ENCODE measurements at places on chromosomes 5 and 9.
A peak's percentile ranks its signal among the peaks of the same experiment; 100 is the strongest.

- DNase-seq, result peak; percentile 56
Observed at GRCh38 chr5:39648848-39649227, 224.1 kb upstream of the DAB2 start.

DNA sequence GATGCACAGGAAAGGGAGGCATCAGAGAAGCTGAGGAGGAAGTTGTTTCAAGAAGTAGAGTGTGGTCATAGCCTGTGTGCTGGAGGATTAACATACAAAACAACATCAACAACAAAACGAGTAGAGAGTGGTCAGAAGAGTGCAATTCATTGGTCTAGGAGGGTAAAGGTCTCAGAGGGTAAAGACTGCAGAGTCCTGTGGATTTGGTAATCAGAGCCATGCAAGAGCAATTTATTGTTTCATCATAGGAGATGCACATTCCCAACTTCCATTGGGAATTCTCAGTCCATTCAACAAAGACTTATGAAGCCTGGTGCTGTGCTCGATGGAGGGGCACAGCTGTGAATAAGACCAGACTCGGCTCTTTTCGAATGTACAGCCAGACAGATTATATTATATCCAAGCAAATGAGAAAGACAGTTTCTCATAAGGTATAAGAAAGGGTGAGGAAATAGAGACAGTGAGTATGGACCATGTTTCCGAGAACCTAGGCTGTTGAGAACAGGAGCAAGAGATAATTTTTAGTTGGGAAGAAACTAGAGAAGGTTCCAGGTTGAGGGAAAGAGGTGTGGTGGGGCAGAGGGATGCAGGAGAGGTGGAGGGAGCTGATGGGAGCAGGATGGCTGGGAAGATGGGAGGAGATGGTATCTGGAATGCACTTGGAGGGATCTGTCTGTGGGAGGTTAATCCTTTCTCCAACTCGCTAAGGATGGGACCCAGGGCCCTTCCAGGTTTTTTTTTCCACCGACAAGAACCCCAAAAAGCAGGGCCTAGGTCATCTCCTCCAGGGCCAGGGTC lies 7.9 kb upstream of the MYORG start:
- DNase-seq, result no peak

- DNase-seq, result no peak
Observed at GRCh38 chr5:1414311-1415058, 30.8 kb downstream of the SLC6A3 start.

DNA sequence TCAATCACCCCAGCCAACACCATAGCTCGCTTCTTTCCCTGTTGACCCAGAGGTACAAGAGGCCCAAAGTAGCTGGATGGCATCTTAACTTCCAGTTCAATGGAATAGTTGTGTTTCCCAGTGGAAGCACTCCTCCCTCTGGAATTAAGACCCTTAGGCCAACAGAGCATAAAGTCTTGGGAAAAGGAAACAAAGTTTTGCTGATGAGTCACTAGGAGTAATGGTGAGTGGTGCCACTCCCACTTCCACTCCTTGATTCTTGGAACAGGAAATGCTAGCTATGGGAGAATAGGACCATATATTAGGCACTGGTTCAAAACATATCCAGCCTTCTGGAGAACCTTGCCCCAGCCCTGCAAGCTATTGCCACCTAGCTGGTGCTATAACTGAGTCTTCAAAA lies 44.7 kb upstream of the LMX1B start:
- peak; percentile 74 for DNase-seq

DNA sequence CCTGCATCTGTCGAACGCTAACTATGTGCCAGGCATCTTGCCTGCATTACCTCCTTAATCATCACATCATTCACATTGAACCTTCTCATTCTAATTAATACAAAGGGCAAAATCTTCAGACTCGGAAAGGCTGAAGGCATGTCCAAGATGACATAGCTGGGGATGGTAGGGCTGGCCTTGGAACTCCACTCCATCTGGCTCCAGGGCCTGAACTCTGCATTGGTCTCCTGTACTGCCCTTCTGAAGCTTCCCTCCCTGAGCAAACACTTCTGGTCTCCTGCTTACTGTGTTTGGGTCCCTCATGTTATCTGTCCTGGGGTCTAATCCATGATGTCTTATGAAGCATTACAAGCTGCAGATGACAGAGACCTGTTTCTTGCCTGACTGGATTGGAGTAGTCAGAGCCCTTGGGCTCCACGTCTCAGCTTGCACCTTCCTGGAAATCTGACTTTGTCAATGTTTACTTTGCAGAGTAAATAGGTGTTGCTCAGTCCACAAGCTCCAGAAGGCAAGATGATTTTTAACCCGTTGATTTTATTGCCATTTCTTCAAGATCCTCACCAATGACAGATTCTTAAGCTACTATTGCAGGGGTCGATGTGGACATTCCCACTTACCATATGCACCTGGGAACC lies 106.1 kb downstream of the GALNT10 start:
- DNase-seq, result no peak

- no peak for DNase-seq
Observed at GRCh38 chr9:76463211-76463610, 4.2 kb downstream of the GCNT1 start.

GRCh38 chr9:128175726-128176125 lies 15.6 kb downstream of the CIZ1 start:
- no peak for DNase-seq

- DNase-seq, result no peak
Observed at GRCh38 chr9:90805006-90805996, 3.7 kb downstream of the SYK start.

GRCh38 chr5:151700820-151701219 lies 14.1 kb upstream of the SPARC start:
- no peak for DNase-seq

DNA sequence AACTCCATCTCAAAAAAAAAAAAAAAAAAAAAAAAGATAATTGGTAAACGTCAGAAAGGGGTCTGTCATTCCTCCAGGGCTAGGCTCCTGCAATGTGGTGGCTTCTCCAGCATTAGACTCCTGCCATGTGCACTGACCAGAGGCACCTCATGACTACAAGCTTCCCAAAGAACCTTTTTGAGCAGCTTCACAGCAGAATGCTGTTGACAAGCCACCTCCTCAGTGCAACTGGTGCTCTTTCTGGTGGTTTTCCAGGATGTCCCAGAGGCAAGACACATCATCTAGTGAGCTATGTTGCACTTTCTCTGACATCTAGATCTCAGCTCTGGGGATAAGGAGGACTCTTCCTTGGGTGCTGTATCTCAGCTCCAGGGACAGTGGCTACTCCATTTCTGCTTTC lies 11.6 kb downstream of the RPL37 start:
- DNase-seq, result no peak

DNA sequence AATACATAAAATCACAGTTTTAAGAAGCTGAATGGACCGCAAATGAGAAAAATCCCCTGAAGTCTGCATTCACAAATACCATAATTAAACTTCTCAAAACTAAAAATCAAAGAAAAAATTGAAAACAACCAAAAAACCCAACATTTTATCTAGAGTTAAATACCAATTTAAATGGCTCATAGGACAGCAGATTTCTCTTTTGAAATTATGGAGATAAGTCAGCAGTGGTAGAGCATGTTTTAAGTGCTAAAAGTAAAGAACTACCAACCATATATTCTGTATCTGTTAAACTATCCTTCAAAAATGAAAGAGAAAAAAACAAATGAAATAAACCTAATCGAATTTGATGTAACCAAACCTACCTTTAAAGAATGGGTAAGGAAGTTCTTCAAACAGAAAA lies 862.8 kb downstream of the TAF11L14 start:
- DNase-seq, result no peak

- no peak for DNase-seq
Observed at GRCh38 chr5:106854105-106854687, 816.5 kb downstream of the EFNA5 start.

GRCh38 chr5:154476354-154477205 lies 1.4 kb downstream of the HAND1 start:
- DNase-seq, result no peak

- DNase-seq, result peak; percentile 82
Observed at GRCh38 chr9:132240841-132241482, 79.1 kb downstream of the NTNG2 start.

DNA sequence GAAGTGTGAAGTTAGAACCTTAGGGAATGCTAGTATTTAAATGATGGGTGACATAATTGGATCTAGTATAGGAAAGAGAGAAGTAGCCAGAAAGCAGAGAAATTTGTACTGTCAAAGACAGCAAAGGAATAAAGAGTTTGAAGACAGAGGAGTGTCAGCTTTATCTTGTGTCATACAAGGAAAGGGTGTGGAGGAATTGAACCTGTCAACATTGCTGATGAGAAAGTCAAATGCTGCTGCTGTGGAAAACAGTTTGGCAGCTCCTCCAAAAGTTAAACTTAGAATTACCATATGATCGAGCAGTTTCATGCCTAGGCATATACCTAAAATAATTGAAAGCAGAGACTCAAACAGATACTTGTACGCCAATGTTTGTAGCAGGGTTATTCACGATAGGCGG lies 63.7 kb downstream of the DENND4C start:
- no peak for DNase-seq

DNA sequence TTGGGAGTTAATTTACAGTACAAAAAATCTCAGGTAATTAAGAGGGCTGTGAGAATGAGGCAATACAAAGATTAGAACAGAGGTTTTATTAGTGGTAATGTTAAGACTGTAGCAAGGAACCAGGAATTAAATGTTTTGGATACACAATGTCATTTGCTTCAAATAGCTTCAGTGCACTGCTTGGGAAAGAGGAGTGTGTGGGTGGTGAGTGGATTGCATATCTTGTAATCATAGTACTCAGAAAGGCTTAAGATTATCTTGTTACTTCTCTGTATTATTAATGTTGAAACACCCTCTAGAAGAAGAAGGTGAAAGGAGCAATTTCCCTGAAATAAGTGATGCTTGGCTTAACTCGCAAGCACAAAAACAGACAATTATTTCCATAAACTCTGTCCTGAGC lies 21.0 kb upstream of the TBCA start:
- DNase-seq, result no peak

- peak; percentile 42 for DNase-seq
Observed at GRCh38 chr5:9473624-9474023, 72.3 kb downstream of the SEMA5A start.

DNA sequence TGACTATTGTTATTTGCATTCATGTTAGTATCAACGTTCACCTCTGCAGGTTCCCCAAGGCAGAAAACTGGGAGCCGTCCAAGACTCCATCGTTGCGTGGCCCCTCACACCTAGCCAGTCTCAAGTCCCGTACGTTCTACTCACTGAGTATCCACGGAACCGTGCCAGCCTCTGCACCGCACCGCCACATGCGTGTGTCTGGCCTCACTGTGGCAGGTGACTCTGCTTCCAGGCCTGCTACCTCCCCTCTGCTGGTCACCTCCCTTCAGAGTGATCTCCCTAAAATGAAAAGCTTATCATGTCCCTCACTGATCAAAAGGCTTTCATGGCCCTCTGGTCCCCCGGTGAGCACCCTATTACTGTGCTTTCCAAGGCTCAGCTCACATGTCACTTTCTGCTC lies 108.1 kb downstream of the GABBR2 start:
- no peak for DNase-seq

DNA sequence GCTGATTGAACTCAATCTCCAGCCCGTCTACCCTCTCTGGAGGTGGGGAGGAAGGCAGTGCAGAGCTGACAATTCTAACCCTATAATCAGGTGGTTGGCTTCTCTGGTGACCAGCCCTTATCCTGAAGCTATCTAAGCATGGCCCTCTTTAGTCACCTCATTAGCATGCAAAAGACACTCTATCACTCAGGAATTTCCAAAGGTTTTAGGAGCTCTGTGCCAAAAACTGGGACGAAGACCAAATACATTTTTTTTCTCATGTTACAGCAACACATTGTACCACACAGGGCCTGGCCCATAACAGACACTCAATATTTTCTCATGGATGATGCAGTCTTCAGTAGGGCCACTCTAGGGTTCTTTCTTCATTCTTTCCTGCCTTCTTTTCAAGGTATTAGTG lies 118.8 kb upstream of the VLDLR start:
- DNase-seq, result peak; percentile 79

GRCh38 chr9:80485420-80486250 lies 913.9 kb downstream of the TLE4 start:
- DNase-seq, result no peak

DNA sequence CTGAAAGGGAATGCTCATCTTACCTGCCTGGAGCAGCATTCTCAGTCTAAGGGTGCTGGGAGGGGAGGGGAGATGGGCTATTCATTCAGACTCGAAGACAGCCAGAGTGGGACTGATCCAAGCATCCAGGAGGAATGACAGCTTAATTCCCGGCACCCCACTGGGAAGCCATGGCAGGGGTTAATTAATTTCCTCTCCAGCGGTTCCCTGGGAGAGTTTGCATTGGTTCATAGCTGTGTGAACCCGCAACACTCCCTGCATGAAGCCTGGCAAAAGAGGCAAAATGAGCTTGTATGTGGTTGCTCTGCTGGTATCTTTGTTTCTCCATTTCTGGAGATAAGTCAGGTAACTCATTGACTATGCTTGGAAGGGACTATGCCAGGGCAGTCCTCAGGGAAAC lies 401.0 kb upstream of the SLC24A2 start:
- no peak for DNase-seq

- no peak for DNase-seq
Observed at GRCh38 chr9:98331536-98332259, 76.2 kb upstream of the TBC1D2 start.

DNA sequence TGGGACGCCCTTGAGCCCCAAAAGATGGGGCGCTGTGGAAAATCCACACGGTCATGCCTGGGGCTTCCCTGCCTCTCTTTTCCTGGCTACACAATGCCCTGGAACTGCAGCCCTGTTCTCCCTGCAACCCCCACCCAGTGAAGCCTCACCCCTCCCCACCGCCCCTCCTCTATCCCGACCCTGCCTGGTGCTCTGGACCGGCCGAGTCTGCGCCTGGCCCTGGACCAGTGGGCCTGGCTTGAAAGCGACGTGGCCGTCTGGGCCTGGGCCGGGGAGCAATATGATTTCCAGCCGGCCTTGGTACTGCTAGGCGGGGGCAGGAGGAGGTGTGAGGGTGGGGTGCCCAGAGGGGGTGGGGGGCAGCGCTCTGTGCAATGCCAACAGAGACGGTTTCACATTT lies 71.0 kb upstream of the RNU6ATAC start:
- DNase-seq, result no peak

- DNase-seq, result no peak
Observed at GRCh38 chr9:134585021-134585561, 56.5 kb upstream of the COL5A1 start.

DNA sequence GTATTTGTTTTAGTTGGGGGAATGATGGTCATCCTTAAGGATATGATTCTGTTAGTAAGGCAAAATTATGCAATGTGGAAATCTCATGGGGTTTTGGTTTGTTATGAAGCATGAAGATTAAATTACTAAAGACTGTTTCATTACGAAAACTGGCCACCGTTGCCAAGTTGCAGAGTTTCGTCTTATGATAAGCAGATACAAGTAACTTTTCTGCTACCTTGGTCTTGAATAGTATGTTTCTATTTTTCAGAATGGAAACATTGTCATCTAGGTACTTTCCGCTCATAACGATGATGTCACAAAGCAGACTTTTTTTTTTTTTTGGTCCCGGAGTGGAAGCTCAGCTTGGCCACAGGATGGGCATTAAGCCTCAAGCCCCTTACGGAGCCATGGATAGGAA lies 4.2 kb downstream of the CCNI2 start:
- peak; percentile 62 for DNase-seq

Measured in fibroblast of skin of back (primary cell).